ENCODE measurements at places on chromosomes 5 and 9.

- H3K27me3 ChIP-seq: no peaks in the 10 kb centered on the region
- DNase-seq: no peak
- H3K4me1 ChIP-seq: no peaks in the 10 kb centered on the region
- no peak overlapping the region for H3K27ac ChIP-seq
- no peaks in the 10 kb centered on the region for H3K36me3 ChIP-seq
Observed at GRCh38 chr5:13034061-13034460, 910.4 kb downstream of the DNAH5 start.

DNA sequence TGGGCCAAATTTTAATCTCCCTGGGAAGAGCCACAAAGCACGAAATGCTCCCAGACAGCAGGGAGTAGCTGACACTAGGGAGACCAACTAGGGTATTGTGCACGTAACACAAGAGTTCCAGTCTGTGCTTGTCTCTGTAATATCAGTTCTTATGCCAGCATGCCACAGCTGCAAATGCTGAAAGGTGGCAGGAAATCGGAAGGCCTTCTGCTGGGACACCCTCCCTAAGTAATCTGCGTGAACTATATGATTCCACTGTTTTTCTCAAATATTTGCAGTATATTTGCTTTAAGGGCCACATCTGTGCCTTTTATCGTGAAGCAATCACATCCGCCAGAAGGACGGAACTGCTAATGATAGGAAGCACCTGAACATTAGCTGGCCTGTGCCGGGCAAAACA lies 12.6 kb downstream of the VLDLR start:
- DNase-seq: no peak
- no peak overlapping the region for H3K4me3 ChIP-seq
- H3K27ac ChIP-seq: no peak overlapping the region
- peaks cover 10% of the 10 kb centered on the region for H3K27me3 ChIP-seq
- H3K36me3 ChIP-seq: peaks cover 8% of the 10 kb centered on the region

DNA sequence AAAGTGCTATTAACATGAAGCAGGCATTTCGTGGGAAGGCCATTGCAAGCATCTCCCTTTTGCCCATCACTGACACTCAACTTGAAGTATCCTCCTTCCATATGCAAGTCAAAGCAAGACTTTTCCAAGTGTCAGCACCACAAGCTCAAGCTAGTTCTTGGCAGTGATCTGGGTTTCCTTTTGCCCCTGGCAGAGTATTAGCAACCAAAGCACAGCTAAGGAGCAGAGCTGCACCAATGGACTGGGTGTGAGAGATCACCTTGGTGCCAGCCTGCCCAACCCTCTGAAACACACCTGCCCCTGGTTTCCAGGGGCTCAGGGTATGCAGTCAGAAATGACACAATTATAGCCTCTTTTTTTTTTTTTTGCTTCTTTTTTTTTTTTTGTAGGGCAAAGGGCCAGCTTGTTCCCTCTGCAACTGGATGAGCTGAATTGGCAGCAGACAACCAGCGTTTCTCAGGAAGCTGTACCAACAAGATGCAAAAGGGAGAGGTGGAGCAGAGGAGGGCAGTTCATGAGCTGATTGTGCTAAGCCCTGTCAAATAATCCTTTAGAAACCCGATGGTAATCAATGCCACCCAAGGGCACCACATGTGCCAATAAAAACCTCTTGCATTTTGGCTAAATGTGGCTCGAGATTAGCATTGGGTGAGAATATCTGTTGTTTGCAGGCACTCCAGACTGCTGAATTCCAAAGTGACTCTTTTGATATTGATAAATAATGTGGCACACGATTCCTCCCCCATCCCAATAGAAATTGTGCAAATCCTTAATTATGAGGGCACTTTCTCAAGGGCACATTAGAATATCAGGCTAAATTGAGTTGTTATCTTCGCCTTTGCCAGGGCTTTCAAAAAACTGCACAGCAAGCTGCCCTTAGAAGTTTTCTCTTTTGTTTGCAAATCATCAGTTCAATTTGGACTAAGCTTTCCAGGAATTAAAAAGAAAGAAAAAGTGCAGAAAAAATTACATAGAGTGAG lies 192.4 kb downstream of the GAS1 start:
- no peak overlapping the region for H3K27ac ChIP-seq
- peaks cover 5% of the 10 kb centered on the region for H3K27me3 ChIP-seq
- no peak for DNase-seq
- no peaks in the 10 kb centered on the region for H3K4me1 ChIP-seq
- H3K36me3 ChIP-seq: no peaks in the 10 kb centered on the region
- H3K4me3 ChIP-seq: no peak overlapping the region

- H3K27ac ChIP-seq: no peak overlapping the region
- H3K4me1 ChIP-seq: no peaks in the 10 kb centered on the region
- no peak overlapping the region for H3K4me3 ChIP-seq
- H3K27me3 ChIP-seq: peaks cover 4% of the 10 kb centered on the region
- no peak for DNase-seq
Observed at GRCh38 chr5:127647361-127647958, 1.4 kb upstream of the CTXN3 start.

DNA sequence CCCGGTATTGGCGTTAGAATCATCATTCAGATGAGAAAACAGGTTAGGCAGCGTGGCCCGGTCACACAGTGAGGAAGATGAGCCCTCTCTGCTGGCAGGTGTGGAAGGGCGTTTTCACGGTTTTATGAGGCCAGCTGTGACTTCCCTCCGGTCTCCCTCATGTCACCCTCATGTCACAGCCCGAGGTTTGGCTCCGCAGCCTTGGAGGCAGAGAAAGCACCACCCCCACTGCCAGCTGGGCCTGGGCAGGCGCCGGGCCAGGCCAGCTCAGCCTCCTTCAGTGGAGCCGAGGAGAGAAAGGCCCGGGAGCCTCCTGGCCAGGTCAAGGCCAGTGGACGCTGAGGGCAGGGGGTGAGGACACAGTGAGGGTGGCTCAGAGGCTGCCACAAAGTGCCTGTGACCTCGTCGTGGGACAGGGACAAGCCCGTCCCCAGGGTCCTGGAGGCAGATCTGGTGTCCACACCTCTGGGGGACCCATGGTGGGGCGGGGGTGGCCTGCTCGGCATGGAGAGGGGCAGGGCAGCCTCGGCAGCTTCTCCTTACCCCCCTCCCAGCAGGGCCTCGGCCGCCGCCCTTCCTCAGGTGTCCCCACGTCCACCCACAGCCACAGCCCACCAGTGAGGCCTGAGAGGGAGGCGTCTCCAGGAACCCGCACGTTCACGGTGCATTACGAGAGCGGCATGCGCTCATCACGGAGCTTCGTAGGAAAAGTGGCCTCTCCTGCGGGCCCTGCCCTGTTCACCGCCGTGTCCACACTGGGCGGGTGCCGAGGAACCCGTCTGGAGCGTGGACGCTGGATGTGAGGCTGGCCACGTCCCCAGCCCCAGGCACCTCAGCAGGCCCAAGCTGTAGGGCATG lies 32.2 kb downstream of the EXD3 start:
- no peak overlapping the region for H3K27ac ChIP-seq
- H3K4me1 ChIP-seq: peaks cover 7% of the 10 kb centered on the region
- DNase-seq: no peak
- no peak overlapping the region for H3K4me3 ChIP-seq
- H3K27me3 ChIP-seq: no peaks in the 10 kb centered on the region
- no peaks in the 10 kb centered on the region for H3K36me3 ChIP-seq

GRCh38 chr5:83401122-83401731 lies 70.3 kb upstream of the VCAN start:
- no peak overlapping the region for H3K27ac ChIP-seq
- no peaks in the 10 kb centered on the region for H3K27me3 ChIP-seq
- no peaks in the 10 kb centered on the region for H3K4me1 ChIP-seq
- no peaks in the 10 kb centered on the region for H3K36me3 ChIP-seq
- DNase-seq: no peak

DNA sequence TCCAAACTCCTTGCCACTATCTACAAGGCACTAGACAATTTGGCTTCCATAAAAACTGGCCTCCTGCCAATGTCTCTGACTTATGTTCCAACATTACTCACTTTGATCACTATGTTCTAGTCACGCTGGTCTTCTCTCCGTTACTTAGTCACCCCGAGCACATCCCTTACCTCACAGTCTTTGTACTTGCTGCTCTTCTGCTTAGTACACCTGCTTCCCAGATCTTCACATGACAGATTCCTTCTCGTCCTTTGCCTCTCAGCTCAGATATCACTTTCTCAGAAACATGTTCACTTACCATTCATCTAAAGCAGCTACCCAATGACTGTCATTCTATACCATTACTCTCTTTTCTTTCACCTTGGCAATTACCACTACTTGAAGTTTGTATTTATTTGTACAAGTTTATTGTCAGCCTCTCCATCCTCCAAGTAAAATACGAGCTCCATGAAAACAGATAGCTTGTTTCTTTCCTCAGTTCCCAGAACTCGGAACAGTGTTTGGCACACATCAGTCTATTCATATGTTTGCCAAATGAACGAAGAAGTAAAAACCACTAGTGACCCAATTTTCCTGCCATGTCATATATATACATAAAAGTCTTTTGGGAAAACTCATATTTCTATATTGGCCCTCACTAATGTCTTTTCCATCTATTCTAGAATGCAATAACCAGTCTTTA lies 5.9 kb upstream of the SLC22A5 start:
- no peak overlapping the region for H3K27ac ChIP-seq
- no peaks in the 10 kb centered on the region for H3K27me3 ChIP-seq
- no peaks in the 10 kb centered on the region for H3K4me1 ChIP-seq
- H3K36me3 ChIP-seq: peaks cover 4% of the 10 kb centered on the region
- H3K4me3 ChIP-seq: no peak overlapping the region

- H3K27me3 ChIP-seq: peaks cover 2% of the 10 kb centered on the region
- H3K4me1 ChIP-seq: peaks cover 1% of the 10 kb centered on the region
- H3K4me3 ChIP-seq: no peak overlapping the region
- no peak overlapping the region for H3K27ac ChIP-seq
- H3K36me3 ChIP-seq: no peaks in the 10 kb centered on the region
Observed at GRCh38 chr5:130541617-130542221, 623.3 kb downstream of the HINT1 start.

GRCh38 chr9:15416880-15417279 lies 5.8 kb upstream of the SNAPC3 start:
- H3K36me3 ChIP-seq: no peaks in the 10 kb centered on the region
- H3K27me3 ChIP-seq: peaks cover 7% of the 10 kb centered on the region
- H3K4me1 ChIP-seq: peaks cover 2% of the 10 kb centered on the region
- H3K4me3 ChIP-seq: no peak overlapping the region
- peak; percentile 34 for DNase-seq
- H3K27ac ChIP-seq: no peak overlapping the region

- DNase-seq: no peak
- H3K27me3 ChIP-seq: peaks cover 2% of the 10 kb centered on the region
- no peak overlapping the region for H3K4me3 ChIP-seq
- H3K36me3 ChIP-seq: no peaks in the 10 kb centered on the region
- H3K4me1 ChIP-seq: peaks cover 2% of the 10 kb centered on the region
Observed at GRCh38 chr9:109378316-109378715, 57.5 kb upstream of the EPB41L4B start.

GRCh38 chr9:129823935-129824601 lies at the start of gene TOR1A:
TSS of gene TOR1A (minus strand) at chr9:129824136. CDS start at chr9:129824085, 51 bp downstream.
- DNase-seq: peak; percentile 93
- H3K27me3 ChIP-seq: no peaks in the 10 kb centered on the region
- H3K4me1 ChIP-seq: peaks cover 11% of the 10 kb centered on the region
- peak within 1 kb of the TSS; percentile 87 for H3K4me3 ChIP-seq
- peaks cover 30% of the 10 kb centered on the region for H3K36me3 ChIP-seq

GRCh38 chr5:168947212-168947868 lies 353.6 kb downstream of the SLIT3 start:
- no peaks in the 10 kb centered on the region for H3K4me1 ChIP-seq
- H3K36me3 ChIP-seq: no peaks in the 10 kb centered on the region
- no peaks in the 10 kb centered on the region for H3K27me3 ChIP-seq
- H3K4me3 ChIP-seq: no peak overlapping the region
- peak; percentile 46 for DNase-seq

GRCh38 chr9:82810915-82811314 lies 252.0 kb downstream of the RASEF start:
- no peaks in the 10 kb centered on the region for H3K4me1 ChIP-seq
- H3K36me3 ChIP-seq: no peaks in the 10 kb centered on the region
- DNase-seq: no peak
- H3K4me3 ChIP-seq: no peak overlapping the region

DNA sequence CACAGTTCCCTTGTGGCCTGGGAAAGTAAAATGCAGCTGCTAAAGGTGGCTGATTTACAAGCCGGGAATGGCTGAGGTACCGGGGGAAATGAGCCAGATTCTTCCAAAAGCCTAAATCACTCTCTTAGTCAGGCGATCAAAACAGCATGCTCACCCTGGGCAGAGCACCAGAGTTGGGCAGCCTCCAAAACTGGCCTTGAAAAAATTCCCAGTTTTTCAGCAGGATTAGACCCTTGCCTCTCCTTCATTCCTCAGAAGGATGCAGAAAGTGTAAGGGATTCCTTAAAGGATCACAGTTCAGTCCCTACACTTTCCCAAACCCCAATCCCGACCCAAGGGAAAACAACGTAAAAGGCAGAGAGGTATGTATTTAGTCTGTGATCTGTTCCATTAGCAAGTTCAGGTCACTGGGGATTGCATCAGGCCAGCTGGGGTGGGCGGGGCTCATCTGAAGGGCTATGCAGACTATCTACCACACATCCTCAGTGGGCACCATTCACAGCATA lies 16.9 kb downstream of the TMEM174 start:
- no peak overlapping the region for H3K4me3 ChIP-seq
- H3K27me3 ChIP-seq: peaks cover 73% of the 10 kb centered on the region
- H3K36me3 ChIP-seq: no peaks in the 10 kb centered on the region
- H3K4me1 ChIP-seq: no peaks in the 10 kb centered on the region
- no peak overlapping the region for H3K27ac ChIP-seq
- DNase-seq: no peak

DNA sequence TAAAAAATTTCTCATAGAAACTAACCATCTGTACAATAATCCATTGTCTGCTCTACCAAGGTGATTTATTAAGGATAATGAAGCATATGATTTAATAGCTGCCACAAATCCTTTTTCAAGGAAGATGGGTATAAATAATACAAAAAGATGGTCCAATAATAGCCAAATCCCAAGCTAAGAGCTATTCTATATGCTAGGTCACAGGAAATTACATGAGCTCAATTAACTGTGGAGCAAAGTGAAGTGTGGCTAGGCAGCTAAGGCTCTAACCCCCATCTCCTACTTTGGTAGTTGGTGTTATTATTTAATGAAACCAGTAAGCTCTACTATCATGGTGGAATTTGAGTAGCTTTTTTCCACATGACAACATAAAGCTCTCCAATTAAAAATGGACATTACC lies 1045.0 kb upstream of the DMAC1 start:
- peaks cover 2% of the 10 kb centered on the region for H3K27me3 ChIP-seq
- no peak overlapping the region for H3K4me3 ChIP-seq
- no peaks in the 10 kb centered on the region for H3K4me1 ChIP-seq
- H3K36me3 ChIP-seq: no peaks in the 10 kb centered on the region
- no peak overlapping the region for H3K27ac ChIP-seq

GRCh38 chr5:61389609-61390008 lies 57.6 kb downstream of the ZSWIM6 start:
- no peak for DNase-seq
- no peak overlapping the region for H3K4me3 ChIP-seq
- peaks cover 8% of the 10 kb centered on the region for H3K36me3 ChIP-seq
- no peak overlapping the region for H3K27ac ChIP-seq
- peaks cover 13% of the 10 kb centered on the region for H3K4me1 ChIP-seq
- H3K27me3 ChIP-seq: no peaks in the 10 kb centered on the region

DNA sequence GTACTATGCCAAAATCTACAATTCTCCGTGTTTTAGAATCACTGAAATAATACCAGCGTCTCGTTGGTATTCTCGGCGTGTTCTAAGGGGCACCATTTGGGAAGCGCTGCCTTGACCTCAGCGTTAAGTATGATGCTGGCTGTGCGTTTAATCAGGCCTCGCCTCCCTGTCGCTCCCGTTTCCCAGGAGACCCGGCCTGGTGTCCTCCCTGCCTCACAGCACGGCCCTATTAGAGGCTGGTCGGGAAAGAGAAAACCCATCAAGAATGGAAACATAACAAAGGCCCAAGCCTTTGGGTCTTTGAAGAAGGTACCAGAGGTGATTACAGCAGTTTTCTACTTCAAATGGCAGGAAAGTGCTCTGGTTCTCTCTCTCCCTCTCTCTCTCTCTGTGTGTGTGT lies 30.0 kb downstream of the GFPT2 start:
- H3K36me3 ChIP-seq: no peaks in the 10 kb centered on the region
- peaks cover under 1% of the 10 kb centered on the region for H3K27me3 ChIP-seq
- H3K27ac ChIP-seq: no peak overlapping the region
- no peak overlapping the region for H3K4me3 ChIP-seq

All from activated naive CD8-positive, alpha-beta T cell treated with anti-CD3 and anti-CD28 coated beads, Interleukin-2, amount 50 U/mL, for 24 hours (primary cell).